ENCODE measurements at places on chromosomes 11 and 22. TPM values are rescaled to one million over a fixed set of nuclear protein-coding genes. Genes with fewer than 3 reads are reported as not detected.

DNA sequence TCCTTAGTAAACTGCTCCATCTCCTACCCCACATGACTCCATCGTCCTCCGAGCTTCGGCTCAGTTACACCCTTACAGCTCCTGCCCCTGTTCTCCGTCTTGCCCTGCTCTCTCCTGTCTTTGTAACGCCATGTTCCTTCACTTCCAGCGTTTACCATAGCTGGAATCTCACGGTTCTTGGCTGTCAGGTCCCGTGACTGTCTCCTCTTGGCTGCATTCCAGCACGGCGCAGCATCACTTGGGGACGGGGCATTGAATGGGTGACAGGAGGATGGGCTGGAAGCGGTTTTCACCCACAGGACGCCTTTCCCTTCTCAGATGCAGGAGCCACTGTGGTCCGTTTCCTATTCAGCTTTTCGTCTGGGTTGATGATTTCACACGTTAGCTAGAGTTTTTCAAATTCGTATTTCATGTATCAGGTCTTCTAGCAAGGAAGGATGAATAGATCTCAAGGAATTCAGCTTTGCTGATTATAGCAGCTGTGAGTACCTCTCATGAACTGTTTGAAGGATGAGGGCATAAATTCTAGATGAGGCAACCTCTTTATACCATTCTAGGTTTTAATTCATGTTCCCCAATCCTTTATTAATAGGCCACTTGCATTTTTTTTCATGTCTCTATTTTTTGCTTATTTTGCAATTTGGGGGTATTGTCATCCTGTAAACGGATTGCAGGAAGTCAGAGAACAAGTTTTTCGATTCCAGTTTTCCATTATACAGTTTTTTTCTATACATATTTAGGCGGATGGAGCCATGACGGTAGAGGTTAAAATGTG, 29.1 kb downstream of the ZBED4 start:
- H3K27ac ChIP-seq, result no peak overlapping the region
- no peaks in the 10 kb centered on the region for H3K4me1 ChIP-seq
- H3K27me3 ChIP-seq, result no peaks in the 10 kb centered on the region
- H3K4me3 ChIP-seq, result no peak overlapping the region

GRCh38 chr11:34162493-34162820, 57.0 kb downstream of the NAT10 start:
- no peak for DNase-seq
- H3K4me3 ChIP-seq, result no peak overlapping the region
- no peak overlapping the region for H3K27ac ChIP-seq

Gene TUB
- total RNA-seq, result 1.8 TPM

- DNase-seq, result peak; percentile 7
- no peaks in the 10 kb centered on the region for H3K4me1 ChIP-seq
- no peak overlapping the region for H3K27ac ChIP-seq
- H3K27me3 ChIP-seq, result peaks cover 28% of the 10 kb centered on the region
- H3K36me3 ChIP-seq, result no peaks in the 10 kb centered on the region
These were observed 112.1 kb upstream of the DRD2 start for GRCh38 chr11:113587308-113587739.

Gene UPK3A
- total RNA-seq, result not detected

Gene FERMT3
- 0.44 TPM for total RNA-seq

DNA sequence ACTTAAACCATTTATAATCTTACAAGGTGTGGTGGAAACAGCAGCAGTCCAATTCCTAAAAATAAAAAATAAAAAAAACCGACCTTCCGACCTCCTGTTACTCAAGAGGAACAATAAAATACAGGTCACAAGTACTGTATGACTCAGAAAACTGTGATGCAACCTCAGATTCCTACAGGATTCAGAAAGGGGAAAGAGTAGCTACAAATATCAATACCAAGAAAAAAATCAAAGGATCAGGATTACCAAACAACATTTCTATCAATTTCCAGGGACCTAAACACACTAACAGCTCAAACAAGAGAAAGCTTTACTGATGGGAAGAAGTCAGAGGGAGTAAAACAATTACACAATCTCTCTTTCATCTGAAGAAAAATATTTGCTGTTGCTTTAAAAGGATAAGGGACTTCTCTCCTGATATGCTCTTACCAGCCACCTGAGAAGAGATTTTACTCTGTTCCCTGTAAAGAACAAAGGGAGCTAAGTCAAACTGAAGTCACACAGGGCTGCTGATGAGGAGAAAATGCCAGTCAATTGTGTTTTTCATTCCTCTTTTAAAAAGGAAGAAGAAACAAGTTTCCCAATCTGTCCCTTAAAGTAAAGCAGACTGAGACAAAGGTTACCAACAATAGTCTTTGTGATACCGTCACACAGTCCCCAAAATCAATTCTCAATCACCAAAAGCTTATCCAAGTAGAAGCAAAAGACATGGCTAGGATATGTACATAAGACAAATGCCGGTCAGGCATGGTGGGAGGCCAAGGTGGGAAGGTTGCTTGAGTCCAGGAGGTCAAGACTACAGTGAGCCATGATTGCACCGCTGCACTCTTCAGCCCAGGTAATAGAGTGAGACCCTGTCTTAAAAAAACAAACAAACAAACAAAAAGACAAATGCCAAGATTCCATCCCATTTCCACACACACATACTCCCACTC, 39.3 kb downstream of the AMBRA1 start:
- DNase-seq, result peak; percentile 87
- H3K36me3 ChIP-seq, result no peaks in the 10 kb centered on the region
- H3K4me3 ChIP-seq, result peak overlapping the region; percentile 37
- peaks cover 31% of the 10 kb centered on the region for H3K4me1 ChIP-seq

GRCh38 chr22:37925330-37925729, 19.2 kb downstream of the MICALL1 start:
- peaks cover 6% of the 10 kb centered on the region for H3K4me1 ChIP-seq
- H3K36me3 ChIP-seq, result peaks cover 79% of the 10 kb centered on the region
- no peak overlapping the region for H3K4me3 ChIP-seq
- no peak overlapping the region for H3K27ac ChIP-seq

Gene MFRP
- not detected for total RNA-seq

DNA sequence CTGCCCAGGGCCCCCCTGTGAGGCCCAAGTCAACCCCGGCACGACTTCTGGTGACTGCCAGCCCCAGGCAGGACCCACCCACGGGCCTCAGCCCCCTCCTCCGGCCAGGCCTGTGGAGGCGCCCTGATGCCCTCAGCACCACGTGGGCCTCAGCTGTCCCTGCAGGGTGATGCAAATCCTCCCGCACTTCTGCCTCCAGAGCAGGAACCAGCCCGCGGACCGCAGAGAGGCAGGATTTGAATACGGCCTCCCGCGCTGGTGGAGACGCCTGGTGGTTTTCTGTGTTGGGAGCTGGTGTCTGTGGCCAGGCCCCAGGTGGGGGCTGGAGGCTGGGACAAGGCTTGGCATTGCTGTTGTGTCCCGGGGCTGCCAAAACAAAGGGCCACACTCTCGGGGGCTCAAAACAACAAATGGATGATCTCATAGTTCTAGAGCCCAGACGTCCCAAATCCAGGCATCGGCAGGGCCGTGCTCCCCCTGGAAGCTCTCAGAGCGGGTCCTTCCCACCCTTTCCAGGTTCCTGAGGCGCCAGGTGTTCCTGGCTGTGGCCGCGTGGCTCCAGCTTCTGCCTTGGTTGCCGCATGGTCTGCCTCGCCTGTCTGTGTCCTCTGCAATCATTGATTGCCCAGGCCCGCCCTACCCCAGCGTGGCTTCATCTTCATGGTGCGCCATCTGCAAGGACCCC, 19.4 kb downstream of the TRPM5 start:
- no peak overlapping the region for H3K27ac ChIP-seq
- no peaks in the 10 kb centered on the region for H3K27me3 ChIP-seq
- no peak overlapping the region for H3K4me3 ChIP-seq
- H3K36me3 ChIP-seq, result no peaks in the 10 kb centered on the region

GRCh38 chr11:19084661-19085315, 24.3 kb upstream of the MRGPRX2 start:
- peaks cover 10% of the 10 kb centered on the region for H3K4me1 ChIP-seq
- no peak overlapping the region for H3K27ac ChIP-seq
- H3K4me3 ChIP-seq, result no peak overlapping the region
- H3K36me3 ChIP-seq, result no peaks in the 10 kb centered on the region
- DNase-seq, result no peak
- H3K27me3 ChIP-seq, result peaks cover 33% of the 10 kb centered on the region

DNA sequence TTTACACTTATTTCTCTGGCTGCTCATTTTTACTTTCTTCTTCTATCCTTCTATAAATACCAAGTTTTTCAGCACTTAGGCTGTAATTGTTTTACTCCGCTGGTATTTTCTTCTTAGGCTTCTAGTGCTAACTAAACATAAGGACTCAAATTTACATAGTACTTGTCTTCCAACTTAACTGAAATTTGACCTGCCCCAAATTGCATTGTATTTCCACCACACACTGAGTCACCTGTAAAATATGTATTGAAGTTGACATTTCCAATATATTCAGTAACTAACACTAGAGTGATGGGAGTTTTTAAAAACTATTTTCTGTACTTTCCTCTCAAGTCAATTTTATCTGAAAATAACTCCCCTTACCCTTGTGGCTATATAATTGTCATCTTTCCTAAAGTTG, 1794.1 kb upstream of the RAG2 start:
- H3K27ac ChIP-seq, result no peak overlapping the region
- H3K4me1 ChIP-seq, result peaks cover 12% of the 10 kb centered on the region
- H3K36me3 ChIP-seq, result no peaks in the 10 kb centered on the region

Gene TPH1
- total RNA-seq, result 0.20 TPM
